ENCODE measurements at places on chromosomes 6 and 20.

DNA sequence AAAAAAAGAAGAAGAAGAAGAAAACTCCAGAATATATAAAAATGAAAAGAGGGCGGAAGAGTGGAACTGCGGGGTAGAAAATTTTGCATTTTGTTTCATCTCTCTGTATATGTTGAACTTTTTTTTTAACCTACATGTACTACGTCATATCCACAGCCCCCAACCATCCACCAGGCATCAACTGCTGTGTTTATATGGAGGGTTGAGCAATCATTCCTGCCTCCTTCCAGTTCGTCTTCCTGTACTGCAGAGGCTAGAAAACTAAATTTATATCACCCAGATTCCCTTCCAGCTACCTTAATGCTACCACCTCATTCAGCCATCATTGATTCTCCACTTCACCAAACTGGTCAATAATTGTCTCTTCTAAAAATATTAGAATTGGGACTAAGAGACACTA, 9.5 kb upstream of the SIGLEC1 start:
- DNase-seq = no peak

GRCh38 chr20:45959956-45960630, 11.9 kb downstream of the ZNF335 start:
- DNase-seq = no peak

DNA sequence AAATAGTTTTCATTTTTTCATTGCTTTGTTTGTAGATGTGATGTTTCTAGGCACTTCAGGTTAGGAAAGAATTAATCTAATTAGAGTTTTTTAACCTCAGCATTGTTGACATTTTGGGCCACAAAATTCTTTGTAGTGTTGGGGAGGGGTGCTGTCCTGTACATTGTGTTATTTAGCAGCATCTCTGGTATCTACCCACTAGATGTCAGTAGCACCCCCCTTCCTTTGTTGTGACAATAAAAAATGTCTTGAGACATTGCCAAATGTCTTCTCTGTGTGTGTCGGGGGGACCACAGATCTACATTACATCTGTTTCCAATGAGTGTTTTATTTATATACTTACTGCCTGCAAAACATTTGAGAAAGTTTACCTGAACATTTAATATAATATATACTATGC, 45.6 kb downstream of the EYA4 start:
- peak; percentile 51 for DNase-seq

DNA sequence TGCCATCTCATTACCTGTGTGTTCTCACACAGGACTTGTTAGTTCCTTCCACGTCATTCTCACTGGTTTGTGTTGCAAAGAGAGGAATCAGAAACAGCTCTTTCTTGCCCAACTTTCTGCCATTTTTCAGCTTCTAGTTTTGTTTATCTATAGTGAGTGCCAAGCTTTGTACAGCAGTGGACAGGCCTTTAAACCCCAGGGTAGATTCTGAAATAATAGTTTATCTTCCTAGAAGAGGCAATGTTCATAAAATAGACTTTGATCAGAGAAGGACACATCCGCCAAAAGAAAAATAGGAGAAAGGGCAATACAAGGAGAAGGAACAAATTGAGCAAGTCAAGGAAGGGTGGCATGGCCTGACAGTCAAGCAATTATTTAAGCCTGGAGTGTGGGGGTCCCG, 17.7 kb upstream of the TMEM30A start:
- no peak for DNase-seq

GRCh38 chr6:115712291-115712961, 348.3 kb downstream of the FRK start:
- no peak for DNase-seq

DNA sequence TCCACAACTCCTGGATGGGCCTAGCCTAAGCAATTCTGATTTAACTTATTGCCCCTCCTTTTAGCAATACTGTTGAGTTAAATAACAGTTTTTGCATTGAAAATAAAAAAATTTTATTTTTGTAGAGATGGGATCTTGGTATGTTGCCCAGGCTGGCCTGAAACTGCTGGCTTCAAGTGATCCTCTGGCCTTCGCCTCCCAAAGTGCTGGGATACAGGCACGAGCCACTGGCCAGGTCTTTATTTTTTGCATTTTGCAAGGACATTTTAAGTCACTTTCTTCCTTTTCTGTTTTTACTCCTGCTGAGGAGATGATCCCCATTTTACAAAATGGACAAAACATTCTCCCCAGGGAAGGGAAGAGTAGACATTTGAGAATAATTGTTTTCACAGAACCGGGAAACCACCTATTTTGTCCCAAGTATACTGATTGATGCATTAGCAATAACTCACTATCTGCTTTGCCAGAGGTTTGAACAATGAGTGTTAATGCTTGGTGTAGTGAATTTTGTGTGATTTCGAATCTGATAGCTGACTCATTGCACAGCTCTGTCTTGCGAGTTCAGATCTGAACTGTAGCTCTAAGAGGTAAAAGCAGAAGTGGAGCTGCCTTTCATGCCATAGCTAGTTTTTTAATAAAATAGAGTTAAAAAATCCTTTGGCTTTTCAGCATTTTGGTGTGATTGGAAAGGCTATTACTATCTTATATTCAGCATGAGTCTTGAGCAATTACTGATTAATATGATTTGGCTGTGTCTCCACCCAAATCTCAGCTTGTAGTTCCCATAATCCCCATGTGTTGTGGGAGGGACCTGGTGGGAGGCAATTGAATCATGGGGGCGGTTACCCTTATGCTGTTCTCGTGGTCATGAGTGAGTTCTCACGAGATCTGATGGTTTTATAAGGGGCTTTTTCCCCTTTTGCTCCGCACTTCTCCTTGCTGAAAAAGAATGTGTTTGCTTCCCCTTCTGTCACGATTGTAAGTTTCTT, 20.9 kb downstream of the IGF2R start:
- no peak for DNase-seq

- DNase-seq = peak; percentile 4
Measured at GRCh38 chr6:41370488-41371111, 35.2 kb downstream of the NCR2 start.

DNA sequence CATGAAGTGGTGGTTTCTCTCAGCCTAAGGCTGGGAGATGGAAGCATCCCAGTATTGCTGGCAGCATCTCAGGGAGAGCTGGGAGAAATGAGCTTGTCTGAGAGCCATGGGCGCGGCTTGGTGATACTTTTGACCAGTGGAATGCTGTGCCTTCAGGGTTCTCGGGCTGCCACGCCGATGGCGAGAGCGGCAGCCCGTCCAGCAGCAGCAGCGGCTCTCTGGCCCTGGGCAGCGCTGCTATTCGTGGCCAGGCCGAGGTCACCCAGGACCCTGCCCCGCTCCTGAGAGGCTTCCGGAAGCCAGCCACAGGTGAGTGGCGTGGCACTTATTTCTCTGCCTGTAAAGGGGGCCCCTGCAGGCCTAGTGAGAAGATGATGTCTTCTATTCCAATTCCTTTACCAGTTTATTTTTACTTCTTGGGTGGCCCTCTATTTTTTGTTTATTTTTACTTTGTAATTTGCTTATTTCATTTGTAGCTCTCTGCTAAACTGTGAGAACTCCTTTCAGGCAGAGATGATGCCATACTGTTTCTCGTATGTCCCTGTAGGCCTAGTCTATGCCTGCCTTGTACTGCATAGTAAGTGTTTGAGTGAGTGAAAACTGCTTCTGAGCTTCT, 71.7 kb downstream of the ASXL1 start:
- DNase-seq = no peak

DNA sequence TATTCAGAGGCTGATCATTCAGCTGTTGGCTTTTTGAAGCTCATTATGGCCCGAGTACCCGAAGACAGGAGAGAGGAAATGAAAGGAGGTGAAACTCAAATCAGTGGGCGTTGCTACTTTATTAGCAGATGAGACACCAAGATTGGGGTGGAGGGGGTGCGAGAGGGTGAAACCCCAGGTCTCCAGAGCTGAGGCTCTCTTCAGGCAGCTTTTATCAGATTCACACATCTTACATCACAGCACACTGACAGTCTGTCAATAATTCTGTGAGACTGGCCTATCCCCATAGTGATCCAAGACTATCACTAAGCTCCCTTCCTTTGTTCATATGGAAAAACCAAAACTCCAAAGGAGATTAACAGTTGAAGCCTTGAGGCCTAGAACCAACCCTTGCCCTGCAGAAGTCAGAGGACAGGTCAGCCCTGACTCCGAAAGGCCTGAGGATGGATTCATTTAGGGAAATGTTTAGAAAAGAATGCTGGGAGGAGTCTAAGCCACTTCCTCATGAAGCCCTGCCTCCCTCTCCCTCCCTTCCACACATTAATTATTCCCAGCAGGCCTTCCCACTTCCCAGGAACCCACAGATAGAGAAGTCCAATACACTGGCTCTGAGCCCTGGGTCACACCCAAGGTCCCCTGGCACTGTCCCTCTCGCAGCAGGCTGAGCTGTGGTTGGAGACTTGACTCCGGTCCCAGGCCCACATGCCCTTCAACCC, 23.2 kb downstream of the TRERF1 start:
- DNase-seq = peak; percentile 27

DNA sequence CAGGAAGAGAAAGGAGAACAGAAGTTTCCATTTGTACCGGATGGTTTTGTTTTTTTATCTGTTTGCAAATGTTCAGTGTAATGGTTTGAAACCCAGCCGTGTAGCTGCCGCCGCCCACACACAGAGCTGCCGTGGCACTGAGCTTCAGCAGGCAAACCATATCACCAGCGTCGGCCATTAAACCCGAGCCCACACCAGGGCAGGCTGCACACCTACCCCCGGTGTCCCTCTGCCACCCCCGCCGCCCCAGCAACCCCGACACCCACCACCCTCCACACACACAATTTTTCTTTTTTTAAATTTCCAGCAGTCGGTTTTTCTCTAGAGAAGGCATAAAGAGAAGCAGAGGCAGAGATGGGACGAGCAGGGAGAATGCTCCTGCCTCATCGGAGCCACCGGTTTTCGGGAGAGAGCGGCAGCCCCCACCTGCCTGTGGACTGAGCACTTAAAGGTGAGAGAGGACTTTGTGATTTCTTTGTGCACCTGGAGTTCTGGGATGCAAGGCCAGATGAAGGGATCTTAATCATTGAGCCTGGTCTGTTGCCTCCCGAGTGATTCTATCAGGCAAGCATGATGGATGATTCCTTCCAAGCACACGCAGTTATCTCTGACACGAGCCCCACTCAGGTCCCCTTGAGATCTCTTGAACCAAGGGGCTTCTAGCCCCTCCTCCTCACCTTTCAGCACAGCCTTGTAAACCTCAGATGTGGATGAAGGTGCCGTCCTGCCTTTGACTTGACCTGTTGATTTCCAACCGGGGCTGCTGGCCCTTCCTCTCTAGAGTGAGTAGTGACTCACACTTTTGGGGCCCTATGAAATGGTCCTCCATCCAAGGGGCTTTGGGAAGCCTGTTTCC, 17.5 kb upstream of the ZNF831 start:
- no peak for DNase-seq

GRCh38 chr6:112384511-112384910, 37.4 kb downstream of the RFPL4B start:
- no peak for DNase-seq

GRCh38 chr6:2109796-2110195, 135.6 kb downstream of the GMDS start:
- no peak for DNase-seq

DNA sequence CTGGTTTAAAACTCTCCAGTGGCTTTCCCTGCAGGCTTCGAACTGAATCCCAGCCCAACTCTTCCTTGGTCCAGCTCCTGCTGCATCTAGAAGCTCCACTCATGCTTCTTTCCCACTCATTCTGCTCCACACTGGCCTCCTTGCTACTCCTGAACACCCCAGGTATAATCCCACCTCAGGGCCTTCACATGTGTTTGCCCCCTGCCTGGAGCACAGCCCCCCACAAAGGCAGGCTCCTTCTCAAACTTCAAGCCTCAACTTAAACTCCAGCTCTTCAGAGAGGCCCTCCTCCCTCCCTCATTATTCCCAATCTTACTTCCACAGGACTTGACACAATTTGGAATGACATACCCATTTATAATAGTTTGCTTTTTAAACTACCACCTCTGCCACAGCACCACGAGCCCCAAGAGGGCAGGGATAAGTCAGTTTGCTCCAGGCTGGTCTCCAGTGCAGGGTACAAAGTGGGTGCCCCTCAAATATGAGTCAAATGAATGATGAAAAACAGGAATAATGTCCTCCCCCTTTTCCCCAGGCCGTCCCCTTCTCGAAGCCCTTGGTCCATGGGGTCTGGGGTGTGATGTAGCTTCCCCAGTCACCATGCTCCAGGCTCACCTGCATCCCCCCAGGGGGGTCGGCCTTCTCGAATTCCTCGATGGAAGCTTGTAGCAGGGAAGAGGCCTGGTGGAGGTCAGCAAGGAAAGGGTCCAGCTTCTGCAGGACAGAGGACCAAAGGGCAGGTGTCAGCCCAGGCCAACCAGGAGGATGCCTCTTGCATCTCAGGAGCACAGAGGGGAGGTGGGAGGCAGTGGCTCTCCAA, 37.4 kb downstream of the KIAA1755 start:
- DNase-seq = no peak

GRCh38 chr20:47297746-47298145, 58.8 kb downstream of the ZMYND8 start:
- no peak for DNase-seq

DNA sequence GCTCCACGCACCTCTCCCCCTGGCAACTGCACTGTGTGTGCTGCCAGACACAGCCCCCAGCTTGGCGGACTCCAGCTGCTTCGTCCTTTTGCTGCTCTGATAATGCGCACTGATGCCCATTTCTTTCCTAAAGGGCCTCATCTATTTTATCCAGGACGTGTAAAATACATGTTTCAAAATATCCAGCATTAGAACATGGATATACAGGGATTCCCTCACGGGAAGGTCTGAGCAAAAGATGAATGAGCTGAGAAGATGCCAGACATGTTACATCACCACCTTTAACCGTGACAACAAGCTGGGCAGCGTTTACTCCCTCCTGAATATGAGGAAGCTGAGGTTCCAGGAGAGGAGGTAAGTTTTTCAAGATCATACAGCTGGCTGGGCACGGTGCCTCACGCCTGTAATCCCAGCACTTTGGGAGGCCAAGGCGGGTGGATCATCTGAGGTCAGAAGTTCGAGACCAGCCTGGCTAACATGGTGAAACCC, 32.8 kb downstream of the TNXB start:
- no peak for DNase-seq

GRCh38 chr6:155235087-155235486, 28.7 kb upstream of the CLDN20 start:
- no peak for DNase-seq

DNA sequence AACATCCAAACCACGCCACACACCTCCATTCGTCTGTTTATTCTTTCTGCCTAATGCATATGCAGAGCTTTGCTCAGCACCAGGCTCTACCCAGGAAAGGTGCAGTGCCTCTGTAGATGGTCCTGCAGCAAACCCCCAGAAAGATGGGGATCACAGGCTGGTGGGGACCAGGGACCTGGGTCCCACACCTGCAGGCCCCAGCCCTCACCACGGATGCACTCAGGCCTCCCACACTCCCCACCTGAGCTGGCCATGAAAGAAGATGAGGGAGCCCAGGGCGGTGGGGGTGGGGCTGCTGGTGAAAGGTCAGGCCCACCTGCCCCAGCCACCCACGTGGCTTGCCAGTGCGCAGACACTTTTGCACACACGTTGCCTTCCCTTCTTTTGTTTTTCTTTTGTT, 217.7 kb downstream of the TAF4 start:
- no peak for DNase-seq

GRCh38 chr6:69819138-69819537, 22.3 kb upstream of the LMBRD1 start:
- DNase-seq = no peak

Data from neural progenitor cell (in vitro differentiated cells).